ENCODE measurements at places on chromosomes 5 and 9.

DNA sequence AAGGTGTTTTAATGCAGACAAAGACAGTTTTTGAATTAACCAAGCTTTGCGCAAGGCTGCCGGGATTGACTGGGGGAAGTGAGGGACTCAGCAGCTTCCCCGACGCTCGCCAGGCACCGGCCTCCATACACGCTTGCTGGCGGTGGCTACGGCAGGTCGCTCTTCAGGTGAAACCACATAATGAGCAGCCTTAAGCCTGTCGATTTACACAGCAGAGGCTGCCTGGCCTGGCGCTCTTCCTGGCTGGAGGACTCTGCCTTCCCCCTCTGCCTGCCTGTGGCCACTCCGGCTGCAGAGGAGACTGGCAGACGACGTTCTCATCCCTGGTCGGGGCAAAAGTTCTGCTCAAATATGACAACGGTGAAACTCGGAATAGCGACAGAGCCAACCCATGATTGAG lies 9.0 kb upstream of the NOTCH1 start:
- DNase-seq, result no peak

DNA sequence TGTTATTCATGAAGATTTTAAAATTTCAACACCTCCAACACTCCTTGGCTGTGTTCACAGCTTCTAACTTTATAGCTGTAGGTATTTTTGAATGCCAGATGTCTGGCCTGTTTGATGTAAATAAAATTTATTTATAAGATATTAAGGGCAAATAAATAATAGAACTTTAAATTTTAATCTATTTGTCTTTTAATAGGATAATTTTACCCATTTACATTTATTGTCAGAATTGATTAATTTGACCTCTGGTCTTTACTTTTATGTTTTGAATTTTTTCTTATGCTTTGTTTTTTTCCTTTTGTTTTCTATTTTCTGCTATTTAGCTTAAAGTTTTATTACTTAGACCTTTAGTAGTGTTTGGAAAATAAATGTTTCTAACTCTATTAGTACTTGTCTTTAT lies 94.6 kb downstream of the UGCG start:
- no peak for DNase-seq

- no peak for DNase-seq
Observed at GRCh38 chr5:172199446-172199845, 5.5 kb downstream of the EFCAB9 start.

- no peak for DNase-seq
Observed at GRCh38 chr9:128389395-128390149, 18.4 kb downstream of the URM1 start.

- no peak for DNase-seq
Observed at GRCh38 chr5:177334155-177334551, 17.3 kb downstream of the LMAN2 start.
